ENCODE measurements at places on chromosomes 3 and 15.
A peak's percentile ranks its signal among the peaks of the same experiment; 100 is the strongest.

- DNase-seq, result no peak
These were observed 268.7 kb downstream of the XXYLT1 start for GRCh38 chr3:195001961-195002861.

DNA sequence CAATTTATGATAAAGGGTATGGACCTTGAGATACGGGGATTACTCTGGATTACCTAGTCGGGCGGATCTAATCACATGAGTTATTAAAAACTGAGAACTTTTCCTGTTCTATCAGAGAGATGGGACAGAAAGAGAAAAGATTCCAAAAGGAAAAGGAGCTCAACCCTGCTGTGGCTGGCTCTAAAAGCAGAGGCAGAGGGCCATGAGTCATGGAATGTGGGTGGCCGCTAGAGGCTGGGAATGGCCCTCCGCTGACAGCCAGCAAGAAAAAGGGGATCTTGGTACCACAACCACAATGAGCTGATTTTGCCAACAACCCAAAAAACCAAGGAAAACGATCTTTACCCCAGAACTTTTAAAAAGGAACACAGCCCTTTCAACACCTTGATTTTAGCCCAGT lies 210.0 kb downstream of the MAGI1 start:
- no peak for DNase-seq

- DNase-seq, result no peak
These were observed 48.2 kb downstream of the WWTR1 start for GRCh38 chr3:149609595-149609994.

- DNase-seq, result no peak
These were observed 3.9 kb downstream of the RAB6B start for GRCh38 chr3:133891662-133892378.

DNA sequence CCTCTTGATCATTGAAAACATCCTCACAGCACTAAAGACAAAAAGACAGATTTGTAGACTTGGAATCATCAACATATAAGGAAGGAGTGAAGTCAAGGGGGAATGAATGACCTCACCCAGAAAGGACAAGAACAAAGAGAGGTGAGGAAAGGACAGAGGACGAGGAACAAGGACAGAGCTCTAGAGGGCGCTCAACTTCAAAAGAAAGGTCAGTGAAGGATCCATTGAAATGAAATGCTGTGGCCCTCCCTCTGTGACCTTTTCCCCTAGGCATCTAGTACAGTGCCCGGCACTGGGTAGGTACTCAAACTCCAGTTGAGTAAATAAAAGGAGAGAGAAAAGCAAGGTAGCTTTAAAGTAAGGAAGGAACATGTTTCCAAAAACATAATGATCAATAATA lies 2.6 kb downstream of the ATP8B4 start:
- no peak for DNase-seq

- no peak for DNase-seq
These were observed 58.1 kb downstream of the RSRC1 start for GRCh38 chr3:158167737-158168557.

GRCh38 chr15:98626153-98626552 lies 22.2 kb upstream of the IGF1R start:
- DNase-seq, result no peak

- DNase-seq, result no peak
These were observed 26.1 kb upstream of the ERICH6 start for GRCh38 chr3:150729682-150730360.

DNA sequence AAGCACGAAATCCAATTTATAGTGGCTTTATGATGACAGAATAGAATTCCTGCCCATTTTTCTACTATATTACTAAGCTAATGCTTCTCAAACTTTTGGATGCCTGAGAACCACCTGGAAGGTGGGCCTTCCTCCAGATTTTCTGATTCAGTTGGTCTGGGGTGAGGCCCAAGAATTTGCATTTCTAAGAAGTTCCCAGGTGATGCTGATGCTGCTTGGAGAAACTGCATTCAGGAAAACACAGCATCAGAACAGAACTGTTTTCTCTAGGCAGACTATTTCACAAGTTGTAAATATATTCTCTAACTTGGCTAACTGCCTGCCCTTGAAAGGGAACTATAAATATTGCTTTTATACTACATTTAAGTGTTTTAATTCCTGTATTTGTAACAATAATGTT lies 644.9 kb upstream of the DPPA4 start:
- DNase-seq, result no peak

DNA sequence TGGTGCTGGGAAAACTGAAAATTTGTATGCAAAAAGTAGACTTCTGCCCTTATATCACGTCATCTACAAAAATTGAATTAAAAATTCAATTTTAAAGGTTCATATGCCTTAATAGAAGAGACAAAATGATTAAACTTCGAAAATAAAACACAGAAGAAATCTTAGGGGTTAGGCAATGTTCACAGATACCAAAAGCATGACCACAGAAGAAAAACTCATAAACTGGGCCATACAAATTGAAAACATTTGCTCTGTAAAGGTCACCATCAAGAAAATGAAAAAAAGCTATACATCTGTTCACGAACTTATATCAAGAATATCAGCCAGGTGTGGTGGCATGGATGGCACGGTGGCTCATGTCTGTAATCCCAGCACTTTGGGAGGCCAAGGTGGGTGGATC lies 245.1 kb downstream of the PCCB start:
- no peak for DNase-seq

DNA sequence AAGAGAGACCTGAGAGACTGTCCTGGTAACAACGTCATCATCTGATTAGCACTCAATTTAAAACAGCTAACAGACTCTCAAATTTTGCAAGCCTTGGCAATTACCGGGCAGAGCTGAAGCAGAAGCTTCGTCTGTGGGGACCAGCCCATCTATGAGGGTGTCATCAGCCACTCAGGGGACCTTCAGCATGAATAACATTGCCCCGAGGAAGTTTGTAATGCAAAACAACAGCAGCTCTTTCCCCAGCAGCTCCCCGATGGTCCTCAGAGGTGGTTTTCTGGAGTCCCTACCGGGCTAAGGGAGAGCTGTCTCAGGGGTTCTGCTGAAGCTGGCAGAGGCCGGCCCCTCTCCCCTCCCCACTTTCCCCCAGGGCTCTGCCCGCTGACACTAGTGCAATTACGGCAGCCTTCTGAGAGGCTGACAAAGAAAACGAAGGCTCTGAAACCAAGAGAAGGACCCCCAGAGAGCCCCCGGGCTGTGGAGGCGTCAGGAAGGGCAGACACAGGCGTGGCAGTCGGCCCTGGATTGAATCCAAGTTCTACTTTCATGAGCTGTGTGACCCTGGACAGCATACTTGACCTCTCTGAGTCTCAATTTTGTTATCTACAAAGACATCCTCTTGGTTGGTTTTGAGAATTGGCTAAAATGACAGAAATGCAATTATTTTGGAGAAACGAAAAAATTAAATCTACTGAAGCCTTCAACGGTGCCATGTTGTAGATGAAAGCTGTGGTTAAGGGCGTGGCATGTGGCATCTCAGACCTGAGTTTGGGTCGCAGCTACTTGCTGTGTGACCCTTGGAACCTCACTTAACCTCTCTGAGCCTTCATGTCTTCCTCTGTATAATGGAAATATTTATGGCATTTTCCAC lies 102.1 kb upstream of the TLE3 start:
- DNase-seq, result no peak

- DNase-seq, result no peak
These were observed 365.5 kb downstream of the GRM7 start for GRCh38 chr3:7226393-7226792.

- DNase-seq, result peak; percentile 76
These were observed at the start of gene MCTP2 for GRCh38 chr15:94230883-94231722. TSS of gene MCTP2 (plus strand) at chr15:94231561. CDS start at chr15:94298266, 66,705 bp downstream.

GRCh38 chr3:113018536-113019181 lies 27.9 kb downstream of the GTPBP8 start:
- DNase-seq, result no peak

- no peak for DNase-seq
These were observed 79.8 kb downstream of the LIPC start for GRCh38 chr15:58511599-58511987.

- DNase-seq, result no peak
These were observed 127.6 kb downstream of the RYR3 start for GRCh38 chr15:33438396-33438795.

GRCh38 chr3:155730843-155731242 lies 14.0 kb downstream of the PLCH1 start:
- no peak for DNase-seq

- DNase-seq, result no peak
These were observed 98.2 kb upstream of the NR2E3 start for GRCh38 chr15:71712182-71712581.

- no peak for DNase-seq
These were observed 200.4 kb upstream of the ADAMTS9 start for GRCh38 chr3:64888165-64888564.

DNA sequence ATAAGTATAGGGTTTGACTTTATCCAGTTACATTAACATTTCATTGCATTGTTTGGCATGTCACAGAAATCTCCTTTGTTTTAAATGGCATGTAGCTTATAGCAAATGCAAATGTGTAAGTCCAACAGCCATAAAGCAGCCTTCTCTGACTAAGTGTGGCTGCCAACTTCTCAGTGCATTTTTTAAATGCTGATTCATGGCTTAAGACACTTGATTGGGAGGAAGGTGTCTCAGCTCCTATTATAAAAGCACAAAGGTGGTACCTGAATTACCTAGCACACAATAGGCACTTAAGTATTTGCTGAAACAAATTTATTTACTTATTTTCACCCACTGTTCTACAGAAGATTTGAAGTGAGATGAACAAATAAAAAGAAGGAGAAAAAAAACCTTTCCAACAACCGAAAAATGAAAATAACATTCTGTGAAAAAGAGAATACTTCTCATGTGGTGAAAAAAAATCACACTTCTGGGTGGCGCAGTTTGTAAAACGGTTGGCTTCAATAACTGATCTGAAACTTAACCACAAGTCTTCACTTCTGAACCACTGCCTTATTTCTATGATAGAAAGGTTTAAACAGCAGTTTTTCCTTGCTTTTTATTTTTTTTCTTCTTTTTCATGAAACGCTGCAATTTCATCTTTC lies 105.5 kb upstream of the ICE2 start:
- no peak for DNase-seq

- no peak for DNase-seq
These were observed 99.6 kb downstream of the FAM43A start for GRCh38 chr3:194785315-194785714.

GRCh38 chr3:159824333-159824732 lies 164.3 kb upstream of the IL12A start:
- DNase-seq, result no peak

DNA sequence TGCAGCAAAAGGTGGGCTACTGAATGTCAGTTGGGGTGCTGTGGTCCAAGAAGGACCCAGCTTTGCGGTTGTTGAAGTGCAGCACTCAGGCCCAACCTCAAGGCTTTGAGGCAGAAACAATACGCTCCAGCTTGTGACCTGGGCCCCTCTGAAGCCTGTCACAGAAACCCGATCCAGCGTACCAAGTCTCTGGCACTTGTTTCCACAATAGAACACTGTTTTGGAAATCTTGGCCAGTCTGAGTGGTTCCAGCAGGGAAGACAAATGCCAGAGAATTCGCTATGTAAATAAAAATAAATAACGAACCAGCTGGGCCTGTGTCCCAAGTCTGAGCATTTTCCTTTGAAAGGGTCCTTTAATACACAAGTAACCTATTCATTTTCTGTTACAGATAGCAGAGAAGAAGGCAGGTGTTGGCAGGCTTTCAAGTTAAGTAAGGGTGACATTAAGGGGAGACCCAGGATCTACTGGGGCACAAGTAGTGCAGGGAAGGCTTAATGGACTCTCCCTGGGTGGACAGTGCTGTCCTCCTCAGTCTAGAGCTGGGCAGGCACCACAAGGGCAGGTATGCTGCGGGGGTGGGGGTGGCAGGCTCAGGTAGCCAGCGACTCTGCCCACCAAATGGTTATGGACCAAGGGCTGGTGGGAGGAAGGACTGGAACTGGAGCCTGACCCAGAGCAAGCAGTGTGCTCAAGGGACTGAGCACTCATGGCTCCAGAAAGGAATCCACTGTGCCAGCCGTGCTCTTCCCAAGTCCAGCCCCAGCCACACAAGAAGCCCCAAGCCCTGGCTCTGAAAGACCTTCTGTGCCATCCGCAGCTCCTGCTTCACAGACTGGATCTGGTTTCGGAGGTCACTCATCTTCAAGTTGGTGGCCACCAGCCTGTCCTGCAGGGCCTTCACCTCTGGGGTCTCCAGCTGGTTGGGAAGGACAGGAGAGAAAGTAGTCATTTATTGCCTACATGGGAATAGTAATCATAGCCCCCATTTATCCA lies 26.3 kb downstream of the CCDC13 start:
- no peak for DNase-seq

DNA sequence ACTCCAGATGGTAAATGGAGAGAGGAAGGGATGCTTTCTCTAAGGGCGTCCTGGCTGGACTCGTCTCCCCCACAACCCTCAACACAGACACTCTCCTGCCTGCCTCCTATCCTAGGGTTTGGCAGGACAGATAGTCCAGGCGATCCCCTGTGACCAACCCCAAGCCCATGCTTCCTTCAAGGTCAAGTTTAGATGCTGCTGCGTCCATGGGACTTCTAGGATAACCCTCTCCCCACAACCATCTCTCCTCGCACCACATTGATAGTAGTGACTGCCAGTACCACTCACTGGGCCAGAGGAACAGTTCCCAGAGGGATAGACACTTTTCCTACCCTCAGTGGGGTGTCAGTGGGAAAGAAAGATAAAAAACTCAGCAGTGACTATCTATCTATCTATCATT lies 166.0 kb downstream of the ABHD5 start:
- no peak for DNase-seq

DNA sequence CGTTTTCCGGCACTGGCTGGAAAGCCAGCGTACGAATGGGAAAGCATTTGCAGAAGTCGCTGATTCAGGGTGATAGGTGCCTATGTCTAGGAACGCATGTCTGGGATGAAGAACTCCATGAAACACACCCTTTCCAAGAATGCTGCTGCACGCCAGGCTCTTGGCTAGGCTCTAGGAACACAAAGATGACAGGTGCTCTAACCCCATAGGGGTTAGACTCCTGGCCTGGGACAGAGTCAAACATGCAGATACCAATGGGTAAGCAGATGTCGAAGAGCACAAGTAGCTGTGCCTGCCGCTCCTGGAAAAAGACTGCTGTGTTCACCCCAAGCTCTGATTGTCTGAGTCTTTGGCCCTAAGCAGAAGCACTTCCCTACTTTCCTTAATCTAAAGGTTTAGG lies 180.9 kb upstream of the UBE3A start:
- DNase-seq, result no peak

DNA sequence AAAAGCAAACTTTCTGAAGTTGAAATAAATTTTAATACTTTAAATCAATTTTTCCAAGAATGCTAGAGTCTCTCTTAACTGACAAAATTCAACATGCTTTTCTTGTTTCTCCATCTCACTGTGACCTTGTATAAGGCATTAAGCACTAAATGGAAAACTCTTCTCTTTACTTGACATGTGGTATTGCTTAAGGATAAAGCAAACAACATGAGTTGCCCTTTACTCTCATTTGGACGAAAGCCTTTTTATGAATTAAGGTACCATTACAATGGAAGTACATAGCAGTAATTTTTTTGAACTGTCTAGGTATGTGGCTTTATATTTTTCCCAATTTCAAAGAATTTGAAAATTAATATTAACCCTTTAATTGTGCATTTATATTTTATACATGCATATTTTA lies 1.4 kb downstream of the STRIT1 start:
- no peak for DNase-seq

GRCh38 chr3:52339612-52340011 lies 23.5 kb downstream of the DNAH1 start:
- DNase-seq, result peak; percentile 21

- DNase-seq, result no peak
These were observed 124.0 kb upstream of the GOLGA6L4 start for GRCh38 chr15:84111575-84111974.

GRCh38 chr3:107488942-107489341 lies 33.8 kb upstream of the BBX start:
- DNase-seq, result no peak
